ENCODE measurements at places on chromosomes 5 and 9.

GRCh38 chr5:61019642-61020041 lies 74.6 kb downstream of the NDUFAF2 start:
- DNase-seq, result no peak

DNA sequence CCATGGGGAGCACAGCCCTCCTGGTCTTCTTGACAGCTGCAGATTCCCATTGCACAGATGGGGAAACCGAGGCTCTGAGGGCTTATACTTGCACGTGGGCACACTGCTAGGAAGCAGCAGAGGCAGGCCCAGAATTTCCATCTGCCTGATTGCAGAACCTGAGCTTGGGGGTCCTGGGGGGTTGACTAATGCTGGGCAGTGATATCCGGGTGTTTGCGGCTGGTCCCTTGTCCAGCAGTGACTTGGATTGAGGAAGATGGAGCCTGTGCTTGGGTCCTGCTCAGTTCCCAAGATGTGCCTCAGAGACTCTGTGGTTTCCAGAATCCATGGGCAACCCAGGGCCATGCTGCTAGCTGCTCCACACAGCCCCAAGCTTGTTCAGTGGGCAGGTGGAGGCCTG lies 91.2 kb downstream of the PHF2 start:
- no peak for DNase-seq

DNA sequence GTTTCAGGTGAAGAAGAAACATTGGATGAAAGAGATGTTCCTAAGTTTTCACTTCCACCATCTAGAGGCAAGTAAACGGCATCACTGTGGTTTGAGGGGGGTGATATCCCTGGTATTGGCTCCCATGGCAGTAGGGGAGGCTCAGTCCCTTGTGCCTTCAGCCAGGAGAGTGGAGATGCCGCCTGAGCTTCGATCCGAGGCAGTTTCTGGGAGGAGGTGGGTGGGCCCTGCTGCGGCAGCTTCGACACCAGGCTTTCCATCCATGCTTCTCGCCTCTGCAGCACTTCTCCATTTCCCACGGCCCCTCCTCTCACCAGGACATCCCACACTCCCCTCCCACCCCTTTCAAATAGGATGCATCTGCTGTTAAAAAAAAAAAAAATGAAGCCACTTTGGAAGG lies 258.3 kb downstream of the GADD45G start:
- DNase-seq, result no peak

- no peak for DNase-seq
Measured at GRCh38 chr5:64318175-64318574, 152.5 kb downstream of the RNF180 start.

DNA sequence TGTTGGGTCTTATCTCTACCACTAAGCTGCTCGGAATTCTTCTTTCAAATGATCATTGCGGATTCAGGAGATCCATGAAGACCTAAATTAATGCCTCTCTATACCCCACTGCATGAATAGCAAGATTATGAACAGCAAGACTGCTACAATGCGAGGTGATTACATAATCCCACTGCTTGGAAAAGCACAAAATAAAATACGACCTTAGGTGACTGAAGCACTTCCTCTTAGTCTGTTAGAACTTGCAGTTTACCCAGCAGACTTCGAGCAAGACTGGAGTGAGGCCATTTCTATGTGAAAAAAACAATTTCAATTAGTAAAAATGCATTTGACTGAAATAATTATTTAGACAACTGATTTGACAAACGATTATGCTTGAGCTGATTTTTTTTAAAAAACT lies 59.8 kb downstream of the SH3RF2 start:
- no peak for DNase-seq

- DNase-seq, result no peak
Measured at GRCh38 chr9:69946800-69947437, 96.7 kb upstream of the MAMDC2 start.

DNA sequence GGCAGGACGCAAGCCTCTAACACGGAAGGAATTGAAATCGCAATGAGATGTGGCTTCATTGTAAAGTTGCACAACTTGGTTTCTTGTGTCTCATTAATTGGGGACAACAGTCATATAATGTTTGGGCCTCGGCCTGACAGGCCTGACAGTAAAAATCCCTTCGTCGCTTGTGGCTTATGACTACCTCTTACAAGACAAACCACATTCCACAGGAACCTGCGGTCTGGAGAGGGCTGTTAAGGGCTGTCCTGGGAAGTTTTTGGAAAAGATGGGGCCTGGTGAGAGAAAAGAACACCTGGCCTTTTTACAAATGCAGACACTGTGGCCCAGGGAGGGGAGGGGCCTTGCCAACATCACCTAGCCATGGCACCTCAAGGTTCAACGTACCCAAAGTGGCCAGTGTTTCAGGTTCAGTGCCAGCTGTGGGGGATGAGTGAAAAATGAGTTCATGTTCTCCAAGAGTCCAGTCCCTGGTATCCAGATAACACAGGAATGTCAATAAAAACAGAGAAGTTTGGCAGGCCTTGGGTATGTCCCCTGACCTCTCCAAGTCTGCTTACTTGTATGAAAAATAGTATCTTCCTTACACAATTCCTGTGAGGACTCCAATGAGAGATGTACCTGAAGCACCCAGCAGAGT lies 22.2 kb downstream of the SHB start:
- DNase-seq, result no peak

- DNase-seq, result no peak
Measured at GRCh38 chr9:90720621-90721265, 78.1 kb upstream of the DIRAS2 start.

GRCh38 chr9:87577746-87578145 lies 80.1 kb downstream of the DAPK1 start:
- no peak for DNase-seq

GRCh38 chr5:171269717-171270116 lies 39.3 kb upstream of the TLX3 start:
- no peak for DNase-seq

DNA sequence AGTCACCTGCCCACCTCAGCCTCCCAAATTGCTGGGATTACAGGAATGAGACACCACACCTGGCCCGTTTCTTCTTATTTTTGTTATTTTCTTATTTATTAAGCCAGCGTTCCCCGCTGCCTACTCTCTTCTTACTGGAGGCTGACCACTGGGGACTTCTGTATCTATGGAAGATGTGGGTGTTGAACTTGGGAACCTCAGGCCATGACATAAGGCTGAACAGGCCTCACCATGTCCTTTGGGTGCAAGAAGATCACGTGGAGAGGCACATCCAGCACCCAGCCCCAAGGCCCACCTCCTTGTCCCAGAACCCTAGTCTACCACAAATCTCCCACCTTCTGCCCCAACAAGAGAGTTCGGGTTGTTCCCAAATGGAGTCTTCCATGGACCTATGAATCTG lies 59.4 kb upstream of the NEK6 start:
- DNase-seq, result no peak

DNA sequence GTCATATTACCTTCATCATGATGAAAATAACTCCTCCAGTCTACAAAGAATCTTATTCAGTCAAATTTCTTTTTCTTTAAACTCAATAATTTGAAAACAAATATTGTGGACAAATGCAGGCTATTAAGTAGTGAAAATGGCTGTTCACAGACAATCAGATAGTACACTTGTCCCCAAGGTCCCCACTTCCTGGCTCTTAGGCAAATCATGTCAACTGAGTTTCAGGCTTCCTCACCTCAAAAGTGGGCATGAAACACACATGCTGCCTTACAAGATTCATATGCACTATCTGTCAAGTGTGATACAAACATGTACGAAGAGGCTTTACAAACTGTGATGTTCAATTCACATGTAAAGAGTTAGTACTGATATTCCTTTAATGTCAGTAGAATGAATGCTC lies 385.2 kb upstream of the SEMA6A start:
- DNase-seq, result no peak

- no peak for DNase-seq
Measured at GRCh38 chr5:123097871-123098735, 9.1 kb downstream of the PRDM6 start.

DNA sequence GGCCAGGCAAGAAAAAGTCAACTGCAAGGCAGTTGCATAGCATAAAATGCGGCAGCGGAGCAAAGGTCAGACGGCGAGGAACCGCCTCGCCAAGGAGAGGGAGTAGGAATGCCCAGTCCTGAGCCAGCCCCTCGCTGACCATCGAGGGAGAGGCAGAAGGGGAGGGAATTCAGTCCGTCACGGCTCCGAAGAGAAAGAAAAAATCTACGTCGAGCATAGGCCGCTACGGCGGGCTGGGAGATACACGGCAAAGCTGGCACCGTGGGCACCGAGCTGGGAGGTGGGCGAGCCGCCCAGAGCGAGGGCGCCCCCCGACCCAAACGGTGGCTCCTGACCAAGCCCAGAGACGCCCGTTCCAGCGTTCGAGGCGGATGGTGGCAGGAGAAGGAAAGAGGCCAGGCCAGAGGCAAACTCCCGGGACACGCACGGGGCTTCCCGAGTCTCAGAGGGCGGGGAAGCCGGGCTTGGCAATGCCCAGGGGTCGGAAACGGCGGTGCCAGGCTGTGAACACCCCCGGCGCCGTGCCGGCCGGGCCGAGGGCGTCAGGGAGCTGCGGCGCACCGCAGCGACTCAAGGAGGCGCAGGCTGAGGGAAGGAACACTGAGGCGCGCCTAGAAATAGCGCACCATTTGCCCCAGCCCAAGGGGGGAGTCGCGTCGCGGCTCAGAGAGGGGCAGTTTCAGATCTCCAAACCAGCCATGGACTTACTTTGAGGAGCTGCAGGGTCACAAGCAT lies 518 bp downstream of the SPRY4 start:
- no peak for DNase-seq
